ENCODE measurements at places on chromosomes 2 and 18. TPM values are rescaled to one million over a fixed set of nuclear protein-coding genes. Genes with fewer than 3 reads are reported as not detected.

DNA sequence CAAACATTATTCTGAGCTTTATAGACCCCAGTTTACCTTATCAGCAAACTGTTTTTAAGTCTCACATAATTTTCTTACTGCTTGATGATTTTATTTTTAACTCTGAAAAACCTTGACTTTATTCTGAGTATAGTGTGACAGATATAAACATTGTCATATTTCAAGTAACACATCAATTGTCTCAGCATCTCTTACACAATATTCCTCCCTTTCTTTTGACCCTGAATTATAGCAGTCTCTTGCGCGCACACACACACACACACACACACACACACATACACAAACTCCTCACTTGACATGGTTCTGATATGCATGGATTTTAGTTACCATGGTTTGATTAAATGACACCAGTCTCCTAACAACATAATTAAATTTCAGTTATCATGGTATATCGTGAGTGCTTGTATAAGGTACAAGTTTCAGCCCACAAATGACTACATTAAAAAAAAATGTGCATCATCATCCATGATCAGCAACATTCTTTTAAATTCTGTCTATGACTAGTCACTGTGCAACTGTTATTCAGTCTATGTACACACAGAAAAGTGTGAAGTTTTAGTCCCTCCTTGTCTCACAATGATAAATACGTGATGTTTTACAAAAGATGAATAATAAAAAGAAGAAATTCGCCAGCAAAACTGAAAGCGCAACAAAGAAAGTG, 39.5 kb upstream of the TACR1 start:
- no peaks in the 10 kb centered on the region for H3K4me1 ChIP-seq
- H3K4me3 ChIP-seq: no peak overlapping the region
- no peak overlapping the region for H3K27ac ChIP-seq
- H3K36me3 ChIP-seq: peaks cover 5% of the 10 kb centered on the region
- no peaks in the 10 kb centered on the region for H3K27me3 ChIP-seq
- no peak for DNase-seq

GRCh38 chr2:68747413-68747812, 12.8 kb downstream of the ARHGAP25 start:
- H3K4me3 ChIP-seq: no peak overlapping the region
- H3K27me3 ChIP-seq: no peaks in the 10 kb centered on the region
- peaks cover 84% of the 10 kb centered on the region for H3K4me1 ChIP-seq
- H3K27ac ChIP-seq: peak overlapping the region; percentile 67
- peaks cover 54% of the 10 kb centered on the region for H3K36me3 ChIP-seq

- no peak overlapping the region for H3K4me3 ChIP-seq
- H3K27ac ChIP-seq: no peak overlapping the region
- no peaks in the 10 kb centered on the region for H3K36me3 ChIP-seq
- H3K27me3 ChIP-seq: no peaks in the 10 kb centered on the region
- no peak for DNase-seq
These were observed 579.0 kb downstream of the RIT2 start for GRCh38 chr18:42536442-42536841.

DNA sequence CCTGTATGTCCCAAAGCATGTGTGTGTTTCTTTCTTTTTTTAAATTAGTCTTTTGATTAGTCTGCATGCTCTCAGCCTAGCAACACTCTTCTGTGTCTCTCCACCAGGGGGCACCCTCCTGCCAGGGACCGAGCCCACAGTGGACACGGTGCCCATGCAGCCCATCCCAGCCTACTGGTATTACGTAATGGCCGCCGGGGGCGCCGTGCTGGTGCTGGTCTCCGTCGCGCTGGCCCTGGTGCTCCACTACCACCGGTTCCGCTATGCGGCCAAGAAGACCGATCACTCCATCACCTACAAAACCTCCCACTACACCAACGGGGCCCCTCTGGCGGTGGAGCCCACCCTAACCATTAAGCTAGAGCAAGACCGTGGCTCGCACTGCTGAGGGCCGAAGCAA, 93.8 kb downstream of the NRP2 start:
- no peaks in the 10 kb centered on the region for H3K36me3 ChIP-seq
- H3K4me3 ChIP-seq: no peak overlapping the region
- H3K4me1 ChIP-seq: peaks cover 6% of the 10 kb centered on the region
- peak; percentile 68 for DNase-seq

The SMCHD1 gene
- total RNA-seq: 98.9 TPM

The GALR1 gene
- not detected for total RNA-seq

All from activated CD8-positive, alpha-beta T cell treated with anti-CD3 and anti-CD28 coated beads for 36 hours (primary cell).